Activated CD4-positive, alpha-beta T cell treated with anti-CD3 and anti-CD28 coated beads, Interleukin-2, amount 50 U/mL, for 16 hours (primary cell): ENCODE measurements at places on chromosomes 5 and 9.
A peak's percentile ranks its signal among the peaks of the same experiment; 100 is the strongest.

DNA sequence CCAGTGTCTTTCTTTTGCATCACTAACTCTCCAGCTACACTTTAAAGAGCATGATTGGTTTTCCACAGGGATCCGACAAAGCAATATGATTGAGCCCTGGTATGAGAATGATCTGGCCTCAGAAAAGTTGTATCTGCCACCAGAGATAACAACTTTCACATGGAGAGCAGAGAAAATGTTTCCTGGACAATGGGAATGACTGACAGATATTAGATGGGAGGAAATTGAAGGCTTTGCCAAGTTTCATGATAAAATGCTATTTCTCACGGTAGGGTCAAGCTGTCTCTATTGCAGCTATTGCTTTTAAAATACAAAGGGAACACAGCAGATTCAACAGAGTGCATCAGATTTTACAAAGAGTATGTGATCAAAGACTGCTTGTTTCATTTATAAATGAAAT, 56.4 kb upstream of the GLIS3 start:
- DNase-seq, result no peak

- DNase-seq, result no peak
Measured at GRCh38 chr9:123642291-123643278, 286.6 kb downstream of the CRB2 start.

GRCh38 chr5:126686451-126687126, 85.8 kb downstream of the PHAX start:
- DNase-seq, result no peak

- no peak for DNase-seq
Measured at GRCh38 chr5:856531-857425, 6.0 kb upstream of the ZDHHC11 start.

DNA sequence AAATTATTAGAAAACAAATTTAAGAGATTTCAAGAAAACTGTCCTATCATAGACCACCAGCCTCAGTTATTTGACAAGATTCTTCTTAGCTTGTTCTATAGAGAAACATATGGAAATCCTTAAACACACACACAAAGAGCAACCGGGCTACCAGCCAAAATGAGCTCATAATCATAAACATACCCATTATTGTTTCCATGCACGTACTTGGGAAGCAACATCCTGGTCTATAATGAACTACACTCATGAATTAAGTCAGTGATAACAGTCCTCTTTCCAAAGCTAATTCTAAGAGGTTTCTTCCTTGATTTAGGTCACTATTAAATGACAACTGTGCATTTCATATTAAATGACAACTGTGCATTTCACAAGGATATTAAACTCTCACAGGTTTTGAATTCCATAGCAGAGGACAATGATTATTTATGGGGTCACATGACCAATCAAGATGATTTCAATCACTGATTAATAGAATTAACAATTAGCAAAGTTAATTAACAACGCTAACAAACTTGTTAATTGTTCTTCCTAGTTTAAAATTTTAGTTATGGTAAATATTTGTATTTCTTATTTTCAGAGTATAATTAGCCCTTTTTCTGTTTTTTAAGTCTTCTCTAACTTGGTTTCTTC, 77.0 kb downstream of the OXCT1 start:
- no peak for DNase-seq

- no peak for DNase-seq
Measured at GRCh38 chr5:67093279-67093678, 103.3 kb downstream of the CD180 start.

GRCh38 chr9:69549310-69550202, 122.6 kb downstream of the APBA1 start:
- peak; percentile 65 for DNase-seq

- DNase-seq, result no peak
Measured at GRCh38 chr9:117304549-117304948, 110.3 kb downstream of the ASTN2 start.

GRCh38 chr5:91070761-91071550, 312.2 kb downstream of the ARRDC3 start:
- no peak for DNase-seq

- no peak for DNase-seq
Measured at GRCh38 chr9:134852906-134853654, 27.5 kb upstream of the FCN2 start.

GRCh38 chr5:139131465-139131864, 66.7 kb downstream of the SIL1 start:
- no peak for DNase-seq

DNA sequence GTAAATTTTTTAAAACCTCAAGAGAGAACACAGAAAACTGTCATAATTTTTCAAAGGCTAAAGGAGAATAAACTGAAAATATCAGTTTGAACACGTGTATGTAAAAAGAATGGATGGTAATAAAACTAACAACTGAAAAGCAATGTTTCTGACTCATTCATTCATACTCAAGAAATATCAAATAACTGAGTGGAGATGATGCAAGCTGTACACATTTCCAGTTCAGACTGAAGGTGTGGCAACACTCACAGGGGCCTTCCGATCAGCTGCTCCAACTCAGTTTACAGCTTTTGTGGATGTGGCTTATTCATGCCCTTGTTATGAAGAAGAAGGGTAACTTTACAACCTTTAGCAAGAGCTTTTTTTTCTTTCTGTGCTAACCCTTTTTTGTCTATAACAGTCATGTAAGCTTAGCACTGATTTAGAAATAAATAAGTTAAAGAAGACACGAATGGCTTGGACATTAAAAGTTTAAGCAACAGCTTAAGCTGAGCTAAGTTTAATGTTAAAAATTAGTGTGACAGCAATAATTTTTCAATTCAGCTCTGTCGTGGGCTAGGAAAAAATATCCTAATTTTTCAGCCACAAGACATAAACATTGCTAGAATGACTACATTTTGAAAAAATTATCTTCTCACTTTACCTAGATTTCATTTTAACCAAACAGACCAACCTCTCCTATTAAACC, 453.5 kb downstream of the RAB3C start:
- peak; percentile 76 for DNase-seq

DNA sequence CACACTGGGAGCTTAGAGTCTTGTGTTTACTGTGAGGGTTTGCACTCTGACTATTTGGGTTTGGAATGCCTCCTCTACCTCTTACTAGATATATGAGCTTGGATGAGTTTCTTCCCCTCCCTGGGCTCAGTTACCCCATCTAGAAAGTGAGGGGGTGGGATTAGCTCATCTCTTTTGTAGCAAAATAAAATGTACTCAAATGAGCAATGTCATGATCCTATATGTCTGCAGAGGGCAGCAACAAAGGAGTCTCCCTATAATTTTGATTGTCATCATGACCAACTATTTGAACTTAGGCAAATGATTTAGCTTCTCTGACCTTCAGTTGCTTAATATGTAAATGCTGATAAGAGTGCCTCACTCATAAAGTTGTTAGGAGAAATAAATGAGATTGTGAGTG, 109.0 kb downstream of the DPYSL3 start:
- no peak for DNase-seq

- no peak for DNase-seq
Measured at GRCh38 chr5:11494340-11494739, 409.9 kb downstream of the CTNND2 start.

DNA sequence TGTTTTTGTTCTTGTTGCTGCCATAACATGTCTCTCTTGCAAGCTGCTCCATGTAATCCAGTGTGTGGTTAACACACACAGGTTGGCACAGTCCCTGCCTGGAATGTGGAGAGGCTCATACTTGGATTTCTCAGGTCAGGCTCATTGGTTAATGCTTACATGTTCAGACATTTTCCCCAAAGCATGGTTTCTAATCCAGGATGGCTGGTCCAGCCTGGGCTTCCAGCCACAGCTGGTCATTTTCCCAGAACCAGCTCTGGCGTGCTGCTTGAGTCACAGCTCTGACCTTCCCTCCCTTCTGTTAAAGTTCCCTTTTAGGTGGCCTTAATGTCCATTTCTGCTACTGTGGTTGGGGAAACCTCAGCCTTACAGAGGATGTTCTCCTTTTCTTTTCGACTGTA, 294.3 kb downstream of the TAF11L14 start:
- no peak for DNase-seq

DNA sequence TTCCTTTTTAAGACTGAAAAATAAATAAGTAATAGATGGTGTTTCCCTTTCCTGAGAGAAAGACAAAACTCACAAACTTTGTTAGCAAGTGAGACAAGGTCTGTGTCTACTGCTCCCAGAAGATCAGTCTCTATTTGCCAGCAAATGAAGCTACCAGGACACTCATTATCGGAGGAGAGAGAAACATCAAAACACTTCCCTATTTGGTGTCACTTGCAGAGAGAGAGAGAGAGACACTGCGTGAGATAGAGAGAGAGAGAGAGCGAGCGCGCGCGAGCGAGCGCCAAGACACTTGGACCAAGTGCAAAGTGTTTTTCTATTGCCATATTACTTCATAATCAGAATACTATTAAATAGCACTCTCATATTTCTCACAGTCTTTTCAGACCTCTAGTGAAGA, 142.7 kb downstream of the KCNN2 start:
- DNase-seq, result no peak
